ENCODE measurements at places on chromosomes 16 and 17.

- DNase-seq, result no peak
Measured at GRCh38 chr17:43734376-43734775, 24.2 kb downstream of the SOST start.

GRCh38 chr17:44205962-44206824, 6.5 kb upstream of the ATXN7L3 start:
- no peak for DNase-seq

DNA sequence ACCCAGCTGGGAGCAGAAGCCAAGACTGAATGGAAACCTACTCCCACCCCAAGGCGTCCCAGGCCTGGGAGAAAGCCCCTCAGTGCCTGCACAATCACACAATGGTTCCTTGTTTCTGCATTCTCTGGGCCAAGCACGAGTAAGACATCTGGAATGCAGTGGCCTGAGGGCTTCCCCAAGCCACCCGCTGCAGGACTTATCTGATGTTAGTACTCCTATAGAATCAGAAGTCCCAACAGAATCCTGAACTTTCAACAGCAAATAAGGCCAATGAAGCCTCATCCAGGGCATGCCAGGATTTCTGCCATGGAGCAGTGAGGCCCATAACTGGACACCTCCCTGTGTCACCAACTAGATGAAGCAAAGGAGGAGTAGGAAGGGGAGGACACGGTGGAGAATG, 28.6 kb downstream of the MYO18A start:
- DNase-seq, result no peak

DNA sequence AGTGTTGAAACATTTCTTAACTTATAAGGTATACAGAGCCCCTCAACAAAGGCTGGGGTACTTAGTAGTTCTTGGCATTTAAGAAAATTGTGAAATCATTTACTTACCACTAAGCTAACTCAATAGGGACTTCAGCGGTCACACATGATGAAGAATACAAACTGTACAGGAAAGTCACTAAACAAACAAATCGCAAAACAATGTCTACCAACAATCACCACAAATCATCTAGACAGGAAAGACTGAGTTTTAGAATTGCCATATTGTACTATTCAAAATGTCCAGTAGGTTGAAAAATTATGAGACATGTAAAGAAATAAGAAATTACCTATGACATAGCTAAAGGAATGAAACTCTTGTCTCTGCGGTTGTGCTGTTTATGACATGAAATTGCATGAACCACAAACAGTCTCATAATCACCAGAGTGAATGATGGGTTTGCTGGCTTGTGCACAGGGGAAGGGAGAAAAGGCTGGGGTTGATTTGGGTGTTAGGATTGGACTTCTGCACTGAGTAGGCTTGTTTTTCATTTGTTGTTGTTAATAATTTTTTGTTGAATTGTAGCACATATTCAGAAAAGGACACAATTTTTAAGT, 441.1 kb upstream of the MON1B start:
- DNase-seq, result no peak

DNA sequence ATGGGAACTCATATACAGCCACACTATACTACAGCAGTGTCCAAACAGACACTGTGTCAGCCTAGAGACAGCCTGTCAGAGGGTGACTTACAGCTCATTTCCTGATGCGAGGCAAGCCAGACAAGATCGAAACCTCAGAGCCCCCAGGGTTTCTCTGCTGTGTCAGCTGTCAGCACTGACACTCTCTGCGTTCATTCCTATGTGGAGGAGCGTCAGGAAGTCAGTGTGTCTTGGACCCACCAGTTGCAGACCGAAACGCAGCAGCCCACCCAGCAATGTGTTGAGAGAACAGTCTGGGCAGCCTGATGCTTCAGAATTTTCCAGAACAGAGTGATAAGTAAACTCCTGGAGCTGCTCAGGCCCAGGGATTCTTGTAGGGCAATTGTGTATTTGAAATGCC, 20.6 kb upstream of the MAPT start:
- DNase-seq, result no peak

DNA sequence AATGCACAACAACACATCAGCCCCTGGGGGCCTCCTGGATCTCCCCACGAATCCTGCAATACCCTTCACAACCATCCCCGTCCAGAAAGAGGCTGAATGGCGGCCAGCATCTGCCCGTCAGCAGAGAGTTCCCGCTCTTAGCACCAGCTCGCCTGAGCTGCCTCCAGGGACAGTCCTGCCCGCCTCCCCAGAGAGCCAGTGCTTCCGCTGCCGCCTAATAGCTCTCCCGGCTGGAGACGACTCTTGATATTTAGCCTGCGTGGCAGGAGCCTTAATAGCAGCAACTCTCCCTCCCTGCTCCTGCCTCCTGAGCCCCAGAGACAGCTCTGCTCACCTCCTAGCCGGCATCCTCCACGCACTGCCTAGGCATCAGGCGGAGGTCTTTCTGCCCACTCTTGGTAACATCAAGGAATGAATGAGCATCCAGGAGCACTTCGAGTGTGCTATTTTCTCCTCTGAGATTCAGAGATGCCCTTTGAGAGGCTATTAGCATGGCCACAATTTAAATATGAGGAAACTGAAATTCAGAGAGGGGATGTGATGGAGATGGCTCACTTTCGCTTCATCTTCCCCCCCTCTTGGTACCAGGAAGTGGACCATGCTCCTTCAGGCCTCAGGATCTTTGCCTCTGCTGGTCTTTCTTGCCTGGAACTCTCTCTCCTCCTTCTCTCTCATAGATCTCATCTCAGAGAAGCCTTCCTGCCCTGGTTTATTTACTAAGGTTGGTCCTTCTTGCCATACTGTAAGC, 67.9 kb downstream of the RAI1 start:
- no peak for DNase-seq

DNA sequence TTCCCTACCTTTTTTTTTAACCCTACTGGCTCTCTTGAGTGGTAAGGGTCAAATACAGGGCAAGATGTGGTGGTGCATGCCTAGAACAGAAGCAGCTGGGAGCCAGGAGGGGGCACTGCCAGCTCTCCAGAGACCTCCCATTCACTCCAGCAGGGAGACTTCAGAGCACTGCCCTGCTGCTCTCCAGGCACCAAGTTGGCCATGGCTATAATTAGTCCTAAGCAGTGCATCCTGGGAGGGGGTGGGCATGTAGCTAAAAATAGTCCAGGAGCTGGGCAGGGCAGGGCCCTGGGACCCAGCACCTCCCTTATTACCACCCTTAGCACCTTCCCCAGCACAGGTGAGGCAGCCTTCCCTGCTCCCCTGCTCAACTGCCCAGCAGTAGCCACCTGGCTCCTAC, 3.5 kb downstream of the CORO6 start:
- no peak for DNase-seq

DNA sequence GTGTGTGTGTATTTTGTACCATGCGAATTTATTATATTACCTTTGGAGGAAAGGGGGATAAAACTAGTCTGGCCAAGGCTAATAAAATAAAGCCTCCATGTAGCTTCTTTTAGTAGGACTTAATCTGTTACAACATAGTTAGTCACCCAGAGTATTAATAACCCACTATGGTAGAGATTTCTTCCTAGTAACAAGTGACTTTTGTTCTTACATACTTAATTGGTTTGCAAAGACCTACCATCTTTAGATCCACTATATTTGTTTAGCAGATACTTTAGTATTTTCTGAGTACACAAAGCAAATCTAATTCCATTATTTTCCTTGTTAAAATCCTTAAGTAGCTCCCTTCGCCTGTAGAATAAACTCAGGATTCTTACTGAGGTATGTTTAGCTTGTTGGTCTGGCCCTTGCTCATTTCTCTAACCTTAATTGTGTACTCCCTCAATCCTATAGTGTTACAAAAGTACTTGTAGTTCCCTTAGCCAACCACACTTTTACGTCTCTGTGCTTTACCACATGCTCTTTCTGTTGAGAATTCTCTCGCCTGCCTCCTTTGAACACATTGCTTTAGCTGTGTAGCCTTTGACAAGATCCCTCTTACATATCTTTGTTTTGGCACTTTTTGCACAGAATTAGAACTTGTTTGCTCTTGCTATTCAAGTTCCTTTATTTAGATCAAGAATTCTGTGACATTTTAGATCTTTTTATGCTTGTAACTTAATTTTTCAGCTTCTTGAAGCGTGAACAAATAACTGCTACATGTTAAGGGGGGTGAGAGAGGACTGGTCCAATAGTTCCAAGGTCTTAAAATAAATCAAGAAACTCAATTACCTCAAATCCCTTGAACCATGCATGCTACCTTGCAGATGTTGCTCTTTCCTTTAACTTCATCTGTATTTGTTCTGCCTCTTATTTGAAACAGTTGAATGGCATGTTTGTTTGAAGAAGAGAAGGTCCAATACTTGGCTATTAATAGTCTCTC, 23.8 kb downstream of the CLTC start:
- no peak for DNase-seq

GRCh38 chr16:71911121-71911520, 15.8 kb downstream of the IST1 start:
- no peak for DNase-seq

GRCh38 chr16:53518550-53519416, 15.8 kb upstream of the AKTIP start:
- peak; percentile 62 for DNase-seq

Measured in activated T-helper 1 cell treated with Interleukin-2 at 50 U/mL for 16 hours (primary cell).